ENCODE measurements at places on chromosomes 3 and 15.

DNA sequence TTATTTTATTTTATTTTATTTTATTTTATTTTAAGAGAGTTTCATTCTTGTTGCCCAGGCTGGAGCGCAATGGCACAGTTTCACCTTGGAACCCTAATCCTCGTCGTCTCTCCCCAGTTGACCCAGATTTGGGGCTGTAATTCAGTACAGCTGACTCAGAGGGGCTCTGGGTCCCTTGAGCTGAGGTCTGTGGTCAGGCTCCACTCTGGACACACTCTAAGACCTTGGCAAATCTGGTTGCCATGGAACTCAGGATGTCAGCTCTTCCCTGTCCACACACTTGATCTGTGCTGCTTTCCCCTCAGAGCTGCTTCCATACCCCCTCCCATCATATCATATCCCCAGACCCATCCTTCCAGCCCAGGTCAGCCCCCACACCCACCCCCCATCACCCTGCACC is 675 bp upstream of the CYP11A1 start:
- DNase-seq, result no peak

GRCh38 chr3:100760377-100760776 is 51.1 kb downstream of the TFG start:
- no peak for DNase-seq

DNA sequence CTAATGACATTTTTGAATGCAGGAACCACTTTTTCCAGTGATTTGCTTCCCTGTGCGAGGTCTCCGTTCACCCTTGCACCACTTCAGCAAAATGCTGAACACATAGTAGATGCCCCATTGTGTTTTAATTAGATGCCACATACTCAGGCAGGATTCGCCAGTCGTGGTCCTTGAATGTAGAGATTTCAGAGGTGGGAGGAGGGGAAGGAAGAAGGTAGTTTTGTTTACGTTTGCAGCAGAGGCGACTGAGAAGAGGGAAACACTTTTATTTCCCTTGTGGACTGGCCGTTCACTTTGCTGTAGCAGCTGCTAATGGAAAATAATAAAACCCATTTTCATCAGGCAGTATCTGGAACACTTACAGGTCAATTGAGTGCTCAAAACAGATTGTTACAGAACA is 262.8 kb upstream of the TBL1XR1 start:
- DNase-seq, result no peak

GRCh38 chr3:152454076-152454875 is 185.5 kb downstream of the MBNL1 start:
- DNase-seq, result no peak

DNA sequence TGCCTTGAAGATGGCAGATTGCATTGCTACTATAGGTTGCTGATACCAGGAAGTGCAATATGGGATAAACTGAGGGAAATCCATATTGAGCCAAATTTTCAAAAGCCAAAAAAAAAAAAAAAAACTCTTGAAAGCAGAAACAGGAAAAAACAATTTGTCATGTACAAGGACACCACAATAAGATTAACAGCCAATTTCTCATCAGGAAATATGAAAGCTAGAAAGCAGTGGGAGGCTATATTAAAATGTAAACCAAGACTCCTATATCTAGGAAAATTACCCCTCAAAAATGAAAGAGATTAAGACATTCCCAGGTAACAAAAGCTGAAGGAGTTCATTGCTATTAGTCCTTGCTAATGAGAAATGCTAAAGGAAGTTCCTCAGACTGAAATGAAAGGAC is 462.8 kb upstream of the DPH6 start:
- no peak for DNase-seq

DNA sequence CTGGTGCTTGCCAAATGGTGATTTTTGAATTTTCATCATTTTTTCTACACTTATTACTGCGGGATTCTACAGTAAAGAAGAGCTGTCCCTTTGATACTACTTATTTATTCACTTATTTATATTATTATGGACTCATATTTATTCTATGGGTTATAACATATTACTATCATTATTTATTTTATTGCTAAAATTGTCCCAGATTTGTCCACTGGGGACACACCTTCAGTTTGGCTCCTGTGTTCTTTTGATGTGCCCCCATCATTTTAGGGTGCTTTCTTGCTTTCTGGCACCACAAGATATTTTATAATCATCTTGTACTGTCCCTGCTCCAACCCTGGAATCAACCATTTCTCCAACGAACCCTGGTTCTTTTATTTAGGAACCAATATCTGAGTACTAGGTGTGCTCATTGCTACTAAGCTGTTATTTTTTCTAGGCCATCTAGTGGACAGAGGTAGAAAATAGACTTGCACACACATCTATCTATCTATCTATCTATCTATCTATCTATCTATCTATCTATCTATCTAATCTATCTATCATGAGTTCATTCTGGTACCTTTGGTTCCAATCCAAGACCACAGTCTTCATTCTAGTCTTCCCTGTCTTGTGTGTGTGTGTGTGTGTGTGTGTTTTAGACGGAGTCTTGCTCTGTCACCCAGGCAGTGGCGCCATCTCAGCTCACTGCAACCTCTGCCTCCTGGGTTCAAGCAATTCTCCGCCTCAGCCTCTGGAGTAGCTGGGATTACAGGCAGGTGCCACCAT is 16.0 kb downstream of the SLC22A14 start:
- DNase-seq, result no peak

DNA sequence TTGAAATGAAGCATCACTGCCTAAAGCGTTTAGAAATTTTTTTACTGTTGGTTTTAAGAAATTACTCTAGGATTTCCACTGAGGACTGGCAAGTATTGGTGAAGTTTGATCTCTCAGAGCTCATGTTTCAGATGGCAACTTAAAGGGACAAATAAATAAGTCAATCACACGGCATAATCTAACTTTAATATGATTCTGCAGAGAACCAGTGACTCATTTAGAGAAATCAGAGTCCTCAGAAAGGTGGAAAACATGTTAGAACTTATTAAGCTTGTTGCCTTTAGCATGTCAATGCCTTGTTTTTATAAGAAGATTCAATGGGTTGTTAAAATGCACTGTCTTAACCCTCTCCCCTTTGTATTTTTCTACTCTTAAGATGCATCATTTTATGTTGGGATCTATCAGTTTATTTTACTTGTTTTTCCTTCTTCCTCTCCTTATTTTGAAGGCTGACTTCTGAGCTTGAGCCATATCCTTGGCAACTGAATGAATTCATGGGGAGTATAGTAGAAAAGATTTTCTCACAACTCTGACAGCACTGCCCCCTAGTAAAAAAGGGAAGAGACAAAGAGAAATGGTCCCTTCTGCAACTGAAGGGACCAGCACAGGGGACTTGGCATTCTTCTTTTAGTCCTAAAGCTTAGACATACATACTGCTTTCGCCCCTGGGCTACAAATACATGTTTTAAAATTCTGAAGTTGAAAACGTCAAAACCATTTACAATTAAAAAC is 431.2 kb downstream of the LPP start:
- no peak for DNase-seq

- DNase-seq, result no peak
Measured at GRCh38 chr3:108388136-108389132, 92.1 kb downstream of the HHLA2 start.

- DNase-seq, result no peak
Measured at GRCh38 chr15:80945605-80946004, 44.0 kb downstream of the MESD start.

DNA sequence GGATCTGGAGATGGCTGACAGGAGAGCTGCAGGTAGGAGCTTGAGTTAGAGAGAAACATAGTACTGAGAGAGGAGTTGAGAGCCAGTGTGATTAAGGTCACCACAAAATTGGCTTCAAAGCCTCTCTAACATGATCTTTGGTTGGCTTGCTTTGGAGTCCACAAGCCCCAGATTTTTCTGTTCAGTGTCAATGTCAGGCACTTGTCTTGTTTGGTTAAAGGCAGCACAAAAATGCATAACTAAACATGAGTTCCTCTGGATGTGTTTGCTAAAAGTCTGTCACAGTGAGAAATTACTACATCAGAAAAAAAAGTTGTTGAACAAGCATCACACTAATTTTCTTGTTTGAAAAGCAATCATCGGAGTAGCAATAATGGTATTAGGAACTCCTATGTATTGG is 440.5 kb downstream of the NTRK3 start:
- DNase-seq, result no peak

- DNase-seq, result no peak
Measured at GRCh38 chr15:48046813-48047438, 73.9 kb upstream of the SLC24A5 start.

DNA sequence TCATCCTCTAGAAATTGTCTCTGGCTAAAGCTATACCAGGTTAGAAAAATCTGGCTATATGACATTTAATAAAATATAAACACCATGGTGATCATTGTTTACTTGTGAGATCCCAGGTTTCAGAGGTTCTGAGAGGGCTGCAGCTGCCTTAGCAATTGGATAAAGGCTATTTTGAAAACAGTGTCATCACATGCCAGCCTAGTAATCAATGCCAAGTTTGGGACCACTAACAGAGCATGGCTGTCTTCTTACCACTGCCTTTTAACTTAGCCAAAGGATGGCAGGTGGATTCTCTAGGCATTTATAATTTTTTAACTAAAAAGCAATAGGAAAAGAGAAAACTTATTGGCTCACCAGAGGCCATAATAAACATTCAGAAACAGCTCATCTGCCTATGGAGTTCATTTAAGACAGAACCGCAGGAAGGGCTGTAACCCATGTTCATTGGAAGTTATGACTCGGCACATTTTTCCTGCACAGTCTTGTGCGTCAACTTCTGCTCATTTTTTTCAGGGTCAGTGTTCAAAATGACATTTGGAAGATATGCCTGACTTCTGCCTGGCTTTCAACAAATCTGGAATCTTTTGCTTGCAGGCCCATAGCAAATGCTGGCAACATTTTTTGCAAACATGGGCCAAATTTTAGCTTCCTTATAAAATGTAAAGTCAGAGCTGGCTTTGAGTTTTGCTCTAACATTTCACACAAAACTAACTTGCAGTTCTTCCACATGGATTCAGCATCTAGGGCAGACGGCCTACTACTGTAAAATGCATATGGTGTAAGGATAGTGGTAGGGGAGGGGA is 476.0 kb upstream of the TBL1XR1 start:
- DNase-seq, result no peak

DNA sequence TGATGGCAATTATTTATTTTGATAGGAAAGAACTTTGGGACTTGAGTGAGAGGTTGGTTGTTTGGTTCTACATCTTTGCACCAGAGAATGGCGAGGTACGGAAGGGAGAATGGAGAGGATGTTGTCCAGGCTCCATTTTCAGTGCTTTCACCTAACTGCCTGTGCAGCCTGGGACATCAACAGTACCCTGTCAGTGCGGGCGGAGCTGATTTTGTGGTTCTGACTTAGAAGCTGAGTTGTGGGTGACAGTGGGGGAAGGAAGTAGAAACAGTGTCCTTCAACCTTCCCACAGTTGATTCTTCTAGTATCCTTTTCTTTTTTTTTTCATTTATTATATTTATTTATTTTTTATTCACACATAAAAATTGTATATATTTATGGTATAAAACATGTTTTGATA is 95.3 kb downstream of the TIGIT start:
- DNase-seq, result no peak

DNA sequence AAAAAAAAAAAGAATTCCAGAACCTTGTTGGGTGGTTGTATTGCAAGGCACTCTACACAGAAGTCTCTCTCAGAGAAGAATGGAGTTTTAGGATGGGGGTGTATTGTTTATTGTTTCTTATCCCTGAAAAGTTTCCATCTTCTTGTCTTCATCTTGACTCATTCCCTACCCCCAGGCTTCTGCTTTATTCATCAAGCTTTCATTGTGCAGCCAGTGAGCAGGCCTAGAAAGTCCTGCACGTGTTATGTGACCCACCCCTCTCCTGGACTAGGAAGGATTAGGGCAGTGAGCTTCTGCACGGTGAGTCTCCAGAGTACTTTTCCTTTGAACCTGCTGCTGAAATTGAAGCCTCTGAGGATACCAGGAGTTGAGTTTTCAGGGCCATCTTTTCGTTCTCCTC is 150.9 kb upstream of the IL12A start:
- DNase-seq, result no peak

- peak; percentile 52 for DNase-seq
Measured at GRCh38 chr15:79028411-79028964, 62.1 kb downstream of the RASGRF1 start.

GRCh38 chr3:141323936-141324704 is 44.2 kb upstream of the ZBTB38 start:
- no peak for DNase-seq

- DNase-seq, result no peak
Measured at GRCh38 chr3:107942244-107942643, 148.6 kb downstream of the CD47 start.

DNA sequence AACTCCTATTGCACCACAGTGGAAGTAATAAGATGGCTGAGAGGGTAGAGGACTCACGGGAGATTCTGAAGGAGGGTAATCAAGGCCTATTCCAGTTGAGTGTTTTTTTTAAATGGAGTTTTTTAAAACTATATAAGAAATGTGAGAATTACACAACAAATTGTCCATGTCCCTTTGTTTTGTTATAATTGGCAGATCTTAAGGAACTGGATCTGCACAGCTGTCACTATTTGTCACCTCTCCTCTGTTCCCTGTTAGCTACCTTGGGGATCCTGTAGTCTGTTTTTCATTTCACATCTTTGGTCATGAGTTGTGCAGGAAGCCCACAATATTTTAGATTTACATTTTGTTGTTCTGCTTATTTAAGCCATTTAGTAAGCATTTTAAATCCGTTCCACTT is 77.3 kb upstream of the TSPAN3 start:
- no peak for DNase-seq

GRCh38 chr3:119175872-119176756 is 2.7 kb downstream of the UPK1B start:
- DNase-seq, result no peak

- no peak for DNase-seq
Measured at GRCh38 chr15:56868170-56868569, 50.3 kb upstream of the TCF12 start.

GRCh38 chr15:52013151-52013791 is 5.7 kb upstream of the MAPK6 start:
- DNase-seq, result no peak

- DNase-seq, result no peak
Measured at GRCh38 chr3:182812123-182812522, 18.8 kb downstream of the ATP11B start.

DNA sequence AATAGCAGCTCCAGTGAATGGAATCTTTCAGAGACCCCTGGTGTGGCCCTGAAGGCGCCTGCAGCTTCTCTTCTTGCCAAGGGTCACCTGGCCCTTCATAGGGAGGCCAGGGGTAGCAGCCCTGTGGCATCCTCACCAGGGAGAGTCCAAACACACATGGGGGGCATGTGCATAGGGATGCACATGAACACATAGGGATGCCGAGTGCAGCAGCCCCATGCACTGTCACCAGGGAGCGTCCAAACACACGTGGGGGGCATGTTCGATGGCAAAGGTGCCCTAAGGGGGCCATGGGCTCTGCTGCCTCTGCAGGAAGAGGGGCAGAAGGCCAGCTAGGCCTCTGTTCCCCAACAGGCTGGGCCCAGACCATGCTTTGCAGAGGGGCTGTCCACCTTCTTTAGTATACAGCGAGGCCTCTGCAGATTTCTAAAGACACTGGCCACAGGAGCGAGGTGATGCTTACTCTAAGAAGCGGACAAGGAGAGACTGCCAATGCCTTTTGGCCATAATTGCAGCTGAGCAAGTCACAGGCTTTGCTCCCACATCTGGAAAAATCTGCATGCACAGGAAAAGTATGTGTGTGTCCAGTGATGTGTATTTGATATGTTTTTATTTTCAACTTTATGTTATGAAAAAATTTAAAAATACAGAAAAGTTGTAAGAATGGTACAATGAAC is 21.0 kb downstream of the ANAPC13 start:
- no peak for DNase-seq

- DNase-seq, result no peak
Measured at GRCh38 chr3:129070086-129070885, 9.7 kb downstream of the GP9 start.

Data from HS-27A (cell line).